Activated naive CD4-positive, alpha-beta T cell treated with anti-CD3 and anti-CD28 coated beads for 36 hours (primary cell): ENCODE measurements at places on chromosomes 16 and 17. TPM values are rescaled to one million over a fixed set of nuclear protein-coding genes. Genes with fewer than 3 reads are reported as not detected.

The FBF1 gene
- 20.7 TPM for total RNA-seq

The PLA2G10 gene
- total RNA-seq = not detected

The PPP1R27 gene
- not detected for total RNA-seq

The RND2 gene
- not detected for total RNA-seq

The ZG16B gene
- 0.64 TPM for total RNA-seq
